ENCODE measurements at places on chromosomes 11 and 22. TPM values are rescaled to one million over a fixed set of nuclear protein-coding genes. Genes with fewer than 3 reads are reported as not detected.

DNA sequence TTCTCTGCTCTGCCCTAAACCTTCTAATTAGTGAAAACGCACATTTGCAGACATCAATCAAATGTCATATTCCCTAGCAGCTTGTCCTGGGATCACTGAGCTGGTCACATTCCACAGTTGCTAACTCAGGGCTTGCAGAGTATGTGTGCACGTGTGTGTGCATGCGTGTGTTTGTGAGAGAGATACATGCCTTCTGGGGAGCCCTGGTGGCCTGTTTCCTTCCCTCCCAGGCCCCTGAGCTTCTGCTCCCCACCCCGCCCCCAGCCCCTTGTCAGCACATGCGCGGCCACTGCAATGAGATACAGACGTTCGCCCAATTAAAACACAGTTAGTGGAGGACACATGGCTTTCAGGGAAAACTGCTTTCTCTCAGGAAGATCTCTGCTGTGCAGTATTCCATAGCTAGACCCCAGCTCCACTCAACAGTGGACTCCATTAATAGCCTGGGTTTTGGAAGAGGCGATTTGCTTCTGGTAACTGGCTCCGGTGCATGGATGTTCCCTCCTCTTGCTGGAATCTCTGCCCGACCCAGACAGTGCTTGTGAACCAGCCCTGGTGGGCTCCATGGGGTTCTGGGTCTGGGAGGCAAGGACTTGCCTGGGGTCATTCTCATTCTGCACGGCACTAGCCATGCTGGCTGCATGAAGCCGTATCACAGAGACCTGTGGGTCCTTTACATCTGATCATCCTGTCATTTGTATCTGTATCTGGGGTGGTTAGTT is 17.7 kb downstream of the LRP5 start:
- H3K4me3 ChIP-seq: no peak overlapping the region
- H3K27ac ChIP-seq: peak overlapping the region; percentile 55
- peaks cover 44% of the 10 kb centered on the region for H3K4me1 ChIP-seq
- H3K36me3 ChIP-seq: peaks cover 3% of the 10 kb centered on the region
- no peaks in the 10 kb centered on the region for H3K27me3 ChIP-seq
- DNase-seq: no peak

The CCS gene
- 54.0 TPM for total RNA-seq

The GGTLC3 gene
- total RNA-seq: not detected

The SCARF2 gene
- total RNA-seq: 0.73 TPM

The MPPED1 gene
- total RNA-seq: not detected

All from Caco-2 (cell line).